ENCODE measurements at places on chromosomes 7 and 10. TPM values are rescaled to one million over a fixed set of nuclear protein-coding genes. Genes with fewer than 3 reads are reported as not detected.

DNA sequence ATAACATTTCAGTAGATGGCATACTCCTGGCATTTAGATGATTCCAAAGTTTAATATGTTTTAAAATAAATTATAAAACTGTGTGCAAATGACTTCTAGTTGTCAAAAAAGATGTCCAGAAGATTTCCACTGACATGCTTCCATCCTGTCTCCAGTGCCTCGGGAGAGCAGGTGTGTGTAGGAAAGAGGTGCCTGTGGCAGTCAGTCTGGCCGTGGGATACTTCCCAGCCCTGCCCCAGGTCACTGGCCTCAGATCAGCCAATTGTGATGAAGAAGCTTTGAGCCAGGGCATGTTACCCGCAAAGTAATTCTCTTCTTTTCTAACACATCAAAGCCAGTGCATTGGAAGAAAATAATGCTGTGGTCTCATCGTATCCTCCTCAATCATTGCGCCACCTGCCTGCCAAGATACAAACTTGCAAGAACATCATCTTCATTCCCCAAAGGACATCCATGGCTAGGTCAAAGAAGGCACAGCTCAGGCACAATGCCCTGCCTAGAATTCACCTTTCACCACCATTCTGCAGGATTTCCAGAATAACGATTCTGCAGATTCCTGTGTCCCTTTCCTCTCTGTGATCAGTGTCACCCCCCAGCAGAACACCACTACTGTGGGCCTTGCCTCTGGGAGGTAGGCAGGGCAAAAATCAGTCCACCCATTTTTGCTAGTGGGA lies 6.3 kb upstream of the KCNMA1 start:
- H3K27ac ChIP-seq: no peak overlapping the region
- H3K36me3 ChIP-seq: no peaks in the 10 kb centered on the region
- no peak overlapping the region for H3K4me3 ChIP-seq
- H3K4me1 ChIP-seq: peaks cover 10% of the 10 kb centered on the region

GRCh38 chr10:67780759-67781538 lies 57.0 kb downstream of the DNAJC12 start:
- H3K36me3 ChIP-seq: no peaks in the 10 kb centered on the region
- no peaks in the 10 kb centered on the region for H3K27me3 ChIP-seq
- H3K27ac ChIP-seq: no peak overlapping the region
- no peak for DNase-seq

GRCh38 chr7:105219771-105220160 lies 169.0 kb downstream of the SRPK2 start:
- H3K27ac ChIP-seq: no peak overlapping the region
- no peak for DNase-seq
- no peaks in the 10 kb centered on the region for H3K27me3 ChIP-seq
- no peak overlapping the region for H3K4me3 ChIP-seq
- peaks cover 9% of the 10 kb centered on the region for H3K4me1 ChIP-seq
- H3K36me3 ChIP-seq: no peaks in the 10 kb centered on the region

Gene RTKN2
- 4.9 TPM for total RNA-seq

Gene NUTM2E
- total RNA-seq: 0.98 TPM

Gene STEAP1B
- 16.5 TPM for total RNA-seq

Gene ACHE
- total RNA-seq: 4.4 TPM

GRCh38 chr10:69855346-69856111 lies 53.8 kb downstream of the COL13A1 start:
- peaks cover 11% of the 10 kb centered on the region for H3K4me1 ChIP-seq
- no peak for DNase-seq
- no peaks in the 10 kb centered on the region for H3K36me3 ChIP-seq
- no peaks in the 10 kb centered on the region for H3K27me3 ChIP-seq

Gene NCF1
- 116 TPM for total RNA-seq

DNA sequence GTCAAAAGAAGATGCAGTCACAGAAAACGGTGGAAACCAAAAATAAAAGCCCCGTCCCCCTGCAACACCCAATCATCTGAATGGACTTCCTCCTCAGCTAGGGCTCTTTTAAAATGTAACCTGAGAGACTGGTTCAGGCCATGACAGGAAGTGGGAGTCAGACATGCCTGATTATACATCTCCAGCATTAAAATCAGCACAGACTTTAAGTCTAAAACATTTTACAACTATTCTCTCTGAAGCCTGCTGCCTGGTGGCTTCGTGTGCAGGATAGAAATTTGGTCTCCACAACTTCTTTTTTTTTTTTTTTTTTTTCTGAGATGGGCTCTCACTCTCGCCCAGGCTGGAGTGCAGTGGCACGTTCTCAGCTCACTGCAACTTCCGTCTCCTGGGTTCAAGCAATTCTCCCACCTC lies 30.3 kb downstream of the HACD1 start:
- no peak for DNase-seq
- peaks cover 14% of the 10 kb centered on the region for H3K4me1 ChIP-seq
- no peak overlapping the region for H3K4me3 ChIP-seq
- H3K27ac ChIP-seq: no peak overlapping the region
- no peaks in the 10 kb centered on the region for H3K27me3 ChIP-seq
- H3K36me3 ChIP-seq: no peaks in the 10 kb centered on the region

Gene DBF4
- total RNA-seq: 13.0 TPM

DNA sequence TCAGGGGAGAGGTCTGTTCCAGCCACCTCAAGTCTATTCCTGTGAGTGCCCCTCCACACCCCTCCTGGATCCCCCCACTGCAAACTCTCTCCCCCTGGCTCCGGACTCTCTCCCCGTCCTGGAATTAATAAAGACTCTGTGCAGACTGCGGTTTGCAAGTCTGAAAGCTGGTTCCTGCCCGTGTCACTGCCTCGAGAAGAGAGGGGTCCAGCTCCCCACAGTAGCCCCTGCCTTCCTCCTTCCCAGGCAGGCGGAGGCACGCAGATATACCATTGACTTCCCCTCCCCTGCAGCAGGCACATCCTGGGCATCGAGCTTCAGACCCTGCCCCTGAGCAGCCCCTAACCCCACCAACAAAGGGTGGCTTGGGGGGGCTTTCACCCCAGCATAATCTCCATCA lies 2.2 kb upstream of the ELN start:
- H3K27me3 ChIP-seq: peaks cover 65% of the 10 kb centered on the region
- H3K4me1 ChIP-seq: peaks cover 13% of the 10 kb centered on the region
- no peak overlapping the region for H3K27ac ChIP-seq
- H3K36me3 ChIP-seq: no peaks in the 10 kb centered on the region

DNA sequence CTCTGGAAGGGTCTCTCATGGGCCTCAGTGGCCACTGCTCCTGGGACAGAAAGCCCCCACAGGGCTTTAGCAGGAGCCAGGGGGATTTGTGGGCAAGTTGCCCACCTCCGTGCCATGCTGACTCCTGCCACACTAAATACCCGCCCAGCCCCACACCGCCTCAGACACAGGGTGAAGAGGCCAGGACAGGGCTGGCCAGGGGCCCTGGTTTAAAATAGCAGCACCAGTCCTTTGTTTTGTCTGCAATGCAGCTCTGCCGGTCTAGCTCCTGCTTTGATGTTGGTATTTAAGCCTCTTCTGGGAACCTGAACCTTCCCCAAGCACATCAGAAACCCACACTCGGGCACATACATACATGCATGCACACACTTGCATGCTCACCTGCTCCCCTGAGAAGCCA lies 14.4 kb upstream of the TNRC18 start:
- no peaks in the 10 kb centered on the region for H3K36me3 ChIP-seq
- no peaks in the 10 kb centered on the region for H3K27me3 ChIP-seq

DNA sequence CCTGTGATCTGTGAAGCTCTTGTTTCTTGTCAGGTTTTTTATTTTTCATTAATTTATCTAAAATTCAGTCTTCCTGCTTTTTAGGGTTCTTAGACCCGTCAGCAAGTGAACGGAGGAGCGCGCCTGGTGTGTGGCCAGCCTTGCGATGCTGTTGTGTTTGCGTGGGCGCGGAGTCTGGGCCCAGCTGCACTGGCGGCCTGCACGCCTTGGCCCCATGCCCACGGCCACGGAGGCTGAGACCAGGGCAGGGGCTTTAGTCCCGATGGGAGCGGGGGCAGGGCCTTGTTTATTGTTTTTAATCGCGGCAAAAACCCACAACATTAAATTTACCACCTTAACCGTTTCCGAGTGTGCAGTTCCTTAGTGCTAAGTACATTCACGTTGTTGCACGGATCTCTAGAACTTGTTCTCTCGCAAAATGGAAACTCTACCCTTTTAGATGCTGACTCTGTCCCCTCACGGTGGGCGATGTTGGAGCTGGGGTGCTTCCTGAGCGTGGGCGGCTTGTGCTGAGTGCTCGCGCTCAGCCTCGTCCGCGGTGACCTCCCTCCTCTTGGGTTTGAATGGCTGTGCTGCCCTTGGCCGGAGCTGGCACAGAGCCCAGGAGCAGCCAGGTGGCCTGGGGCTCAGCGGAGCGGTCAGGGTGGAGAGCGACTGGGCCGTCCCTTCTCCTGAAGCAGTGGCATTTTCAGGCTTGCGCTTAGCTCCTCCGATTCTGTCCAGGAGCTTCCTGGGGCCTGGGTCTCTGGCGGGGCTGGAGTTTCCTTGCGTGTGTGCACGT lies 69.1 kb downstream of the INPP5A start:
- peaks cover 12% of the 10 kb centered on the region for H3K4me1 ChIP-seq
- peak; percentile 81 for DNase-seq
- H3K36me3 ChIP-seq: no peaks in the 10 kb centered on the region
- H3K27me3 ChIP-seq: no peaks in the 10 kb centered on the region
- no peak overlapping the region for H3K4me3 ChIP-seq
- H3K27ac ChIP-seq: no peak overlapping the region

- no peaks in the 10 kb centered on the region for H3K4me1 ChIP-seq
- no peaks in the 10 kb centered on the region for H3K36me3 ChIP-seq
- no peak overlapping the region for H3K4me3 ChIP-seq
- no peak overlapping the region for H3K27ac ChIP-seq
- no peak for DNase-seq
These were observed 411.5 kb downstream of the SFMBT2 start for GRCh38 chr10:6999232-6999925.

GRCh38 chr7:155578016-155578415 lies 31.7 kb upstream of the CNPY1 start:
- peak; percentile 50 for DNase-seq
- H3K27me3 ChIP-seq: no peaks in the 10 kb centered on the region
- no peak overlapping the region for H3K4me3 ChIP-seq
- H3K27ac ChIP-seq: no peak overlapping the region

- H3K36me3 ChIP-seq: peaks cover 52% of the 10 kb centered on the region
- no peak for DNase-seq
- no peak overlapping the region for H3K4me3 ChIP-seq
- H3K4me1 ChIP-seq: peaks cover 7% of the 10 kb centered on the region
- no peaks in the 10 kb centered on the region for H3K27me3 ChIP-seq
These were observed 38.6 kb upstream of the RSBN1L start for GRCh38 chr7:77657427-77658224.

- H3K4me3 ChIP-seq: peak overlapping the region; percentile 55
- H3K4me1 ChIP-seq: peaks cover 7% of the 10 kb centered on the region
- peaks cover 4% of the 10 kb centered on the region for H3K27me3 ChIP-seq
- no peaks in the 10 kb centered on the region for H3K36me3 ChIP-seq
- DNase-seq: no peak
- no peak overlapping the region for H3K27ac ChIP-seq
These were observed 622 bp downstream of the DYNC1I1 start for GRCh38 chr7:95772771-95773581.

DNA sequence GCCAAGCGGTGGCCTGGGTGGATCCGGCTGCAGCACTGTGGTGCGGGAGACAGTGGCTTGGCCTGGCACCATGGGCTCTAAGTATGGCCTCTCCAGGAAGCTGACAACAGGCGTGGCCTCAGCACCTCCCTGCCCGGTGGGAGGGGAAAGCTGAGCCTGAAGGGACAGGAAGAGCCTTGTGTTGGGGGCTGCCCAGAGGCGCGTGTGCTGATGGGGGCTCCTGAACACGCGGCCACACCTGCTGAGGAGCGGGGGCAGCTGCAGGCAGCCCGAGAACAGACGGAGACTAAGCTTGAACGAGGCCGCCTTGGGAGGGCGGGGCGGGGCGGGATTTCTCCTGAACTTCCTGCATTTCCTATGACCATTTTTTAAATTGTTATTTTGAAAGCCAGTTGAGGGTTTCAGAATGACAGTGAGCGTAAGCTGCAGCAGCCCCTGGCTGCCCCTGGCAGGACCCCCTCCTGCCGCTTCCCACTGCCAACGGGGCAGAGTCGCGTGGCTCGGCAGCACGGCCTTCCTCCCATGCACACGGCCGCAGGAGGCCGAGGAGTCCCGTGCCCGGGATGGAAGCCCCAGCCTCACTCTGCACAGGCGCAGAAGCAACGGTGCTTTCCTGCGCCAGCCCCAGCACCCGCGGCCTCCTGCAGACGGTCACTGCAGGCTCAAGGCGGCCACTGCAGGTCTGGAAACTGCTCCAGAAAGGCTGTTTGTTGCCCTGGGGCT lies 43.2 kb downstream of the DPYSL4 start:
- H3K27ac ChIP-seq: peak overlapping the region; percentile 76
- DNase-seq: peak; percentile 87
- no peaks in the 10 kb centered on the region for H3K27me3 ChIP-seq
- H3K4me1 ChIP-seq: peaks cover 34% of the 10 kb centered on the region

DNA sequence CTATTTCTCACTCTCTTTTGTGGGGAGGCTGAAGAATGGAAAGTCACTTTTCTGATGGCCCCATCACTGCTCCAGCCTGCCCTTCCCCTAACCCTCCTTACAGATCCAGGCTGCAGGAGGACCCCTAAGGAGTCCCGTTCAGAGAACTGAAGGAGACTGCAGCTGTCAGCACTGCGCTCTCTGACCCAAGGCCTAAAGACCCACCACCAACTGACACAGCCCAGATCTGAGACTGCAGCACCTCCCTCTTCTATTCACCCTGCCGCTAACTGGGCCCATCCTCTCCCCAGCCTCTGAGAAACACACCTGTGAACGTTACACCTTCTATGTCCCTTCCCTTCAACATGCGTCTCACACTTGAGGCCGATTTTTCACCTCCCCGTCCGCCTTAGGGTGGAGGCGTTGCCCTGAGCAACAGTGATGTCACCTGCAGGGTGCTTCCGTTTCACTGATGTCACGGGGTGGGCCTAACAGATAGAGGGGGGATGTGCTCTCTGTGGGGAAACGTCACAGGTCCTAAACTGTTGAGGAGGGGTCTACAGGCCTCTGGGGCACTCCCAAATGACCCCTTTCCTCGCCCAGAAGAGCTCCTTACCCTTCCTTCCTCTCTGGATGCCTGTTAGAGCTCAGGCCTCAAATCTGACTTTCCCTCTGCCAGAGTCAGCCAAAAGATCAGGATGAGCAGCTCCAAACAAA lies 5.1 kb downstream of the ITPRIP start:
- no peaks in the 10 kb centered on the region for H3K27me3 ChIP-seq
- H3K4me1 ChIP-seq: peaks cover 76% of the 10 kb centered on the region
- DNase-seq: peak; percentile 77
- peak overlapping the region; percentile 15 for H3K4me3 ChIP-seq
- no peaks in the 10 kb centered on the region for H3K36me3 ChIP-seq

Gene FAM25C
- not detected for total RNA-seq

GRCh38 chr10:70540789-70541360 lies 61.7 kb downstream of the PRF1 start:
- H3K4me3 ChIP-seq: no peak overlapping the region
- peaks cover 10% of the 10 kb centered on the region for H3K4me1 ChIP-seq
- no peak overlapping the region for H3K27ac ChIP-seq
- DNase-seq: no peak
